Foreskin melanocyte (primary cell): ENCODE measurements at places on chromosomes 2 and 18.

DNA sequence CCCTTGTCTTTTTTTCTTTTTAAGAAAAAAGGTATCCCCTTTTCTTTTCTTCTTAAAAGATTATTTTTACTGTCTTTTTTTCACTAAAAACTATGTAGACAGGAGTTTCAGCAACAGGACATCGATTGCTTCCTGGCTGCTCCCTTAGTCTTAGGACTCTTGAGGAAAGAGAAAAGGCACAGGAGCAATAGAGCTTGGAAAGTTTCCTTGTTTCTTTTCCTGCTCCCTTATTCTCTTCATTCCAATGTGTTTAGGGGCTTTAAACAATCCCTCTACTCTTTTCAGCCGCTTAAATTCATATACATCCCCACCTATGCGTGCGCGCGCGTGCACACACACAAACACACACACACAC lies 225.9 kb upstream of the FBXO11 start:
- no peak for DNase-seq

DNA sequence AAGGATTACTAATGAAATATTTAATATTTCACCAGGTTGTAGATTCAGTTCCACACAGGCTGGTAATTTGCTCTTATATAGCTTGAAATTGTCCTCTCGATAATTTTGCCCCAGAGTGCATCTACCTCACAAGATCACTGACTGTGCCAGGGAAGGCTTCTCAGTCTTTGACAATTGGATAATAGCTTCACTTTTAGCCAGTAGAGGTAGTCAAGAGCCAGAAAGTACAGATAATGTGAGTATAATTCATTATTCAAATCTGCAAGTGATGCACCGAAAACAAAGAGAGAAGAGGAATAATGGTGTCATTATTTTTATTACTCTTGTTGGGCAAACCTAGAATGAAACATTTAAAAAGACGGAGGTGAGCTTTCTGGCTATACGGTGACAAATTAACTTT lies 292.8 kb downstream of the EN1 start:
- DNase-seq: no peak

GRCh38 chr2:69260666-69261065 lies 126.4 kb downstream of the GFPT1 start:
- DNase-seq: no peak

- no peak for DNase-seq
These were observed 168.0 kb downstream of the TMEFF2 start for GRCh38 chr2:192026825-192027120.

DNA sequence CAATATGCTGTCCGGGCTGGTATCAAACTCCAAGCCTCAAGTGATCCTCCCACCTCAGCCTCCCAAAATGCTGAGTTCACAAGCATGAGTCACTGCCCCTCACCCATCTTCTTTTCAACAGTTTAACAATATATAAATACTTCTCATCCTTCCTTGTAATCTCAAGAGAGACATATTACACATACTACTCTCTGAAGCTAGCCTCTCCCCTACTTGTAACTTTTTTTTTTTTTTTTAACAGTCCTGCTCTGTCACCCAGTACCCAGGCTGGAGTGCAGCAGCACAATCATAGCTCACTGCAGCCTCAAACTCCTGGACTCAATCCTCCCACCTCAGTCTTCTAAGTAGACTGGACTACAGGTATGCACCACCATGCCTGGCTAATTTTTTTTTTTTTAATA lies 5.7 kb downstream of the GFPT1 start:
- DNase-seq: no peak

- no peak for DNase-seq
These were observed 2.0 kb downstream of the ABHD3 start for GRCh38 chr18:21702602-21703001.

GRCh38 chr18:79949697-79950487 lies 1.6 kb downstream of the SLC66A2 start:
- DNase-seq: no peak

DNA sequence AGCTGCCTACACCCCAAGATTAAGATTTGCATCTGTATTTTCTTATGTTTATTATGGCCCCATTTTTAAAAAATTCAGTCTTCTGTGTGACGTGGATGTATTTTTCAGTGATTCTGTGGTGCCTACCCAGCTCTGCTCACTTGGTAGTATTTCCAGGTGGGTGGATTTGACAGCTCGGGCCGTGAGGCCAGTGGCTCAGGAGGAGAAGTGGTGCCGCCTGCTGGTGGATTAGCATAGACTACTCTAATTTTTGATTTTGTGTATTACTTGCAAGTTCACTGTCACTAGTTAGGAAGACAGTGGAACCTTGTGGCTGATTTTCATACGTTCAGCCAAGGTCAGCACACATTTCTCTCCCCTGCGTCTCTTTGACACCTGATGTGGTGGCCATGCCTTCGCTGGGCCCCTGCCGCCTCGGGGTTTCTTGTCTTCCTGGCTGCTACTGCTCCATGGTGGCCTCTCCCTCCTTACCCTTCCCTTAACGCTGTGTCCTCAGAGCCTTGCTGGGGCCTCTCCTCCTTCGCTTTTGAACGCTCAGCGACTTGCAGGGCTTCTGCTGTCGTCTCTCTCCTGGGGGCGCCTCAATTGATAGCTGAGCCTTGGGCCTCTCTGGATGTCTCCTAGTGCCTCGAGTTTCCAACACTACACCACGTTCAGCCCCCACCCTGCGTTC lies 89.4 kb downstream of the DGKD start:
- DNase-seq: peak; percentile 37

GRCh38 chr2:241357531-241357930 lies 1.4 kb downstream of the FARP2 start:
- no peak for DNase-seq

DNA sequence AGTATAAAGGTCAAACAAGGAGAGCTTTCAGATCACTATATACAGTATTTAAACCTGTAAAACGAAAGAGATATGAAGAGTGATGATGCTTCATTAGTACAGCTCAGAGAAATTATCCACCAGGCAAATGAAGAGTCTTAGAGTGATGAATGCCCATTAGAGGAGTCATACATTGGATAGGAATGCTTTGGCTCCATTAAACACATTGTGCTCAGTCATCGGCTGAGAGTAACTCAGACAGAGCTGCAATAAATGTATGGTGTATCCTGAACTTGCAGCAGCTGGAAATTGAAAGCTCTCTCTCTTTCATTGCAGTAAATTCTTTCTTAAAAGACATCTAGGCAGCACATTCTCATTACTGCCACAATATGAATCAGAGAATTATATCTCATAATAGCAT lies 340.8 kb upstream of the SPHKAP start:
- DNase-seq: no peak

GRCh38 chr2:159411460-159411859 lies 125.0 kb upstream of the WDSUB1 start:
- no peak for DNase-seq

GRCh38 chr2:137183206-137183898 lies 418.0 kb downstream of the THSD7B start:
- no peak for DNase-seq

DNA sequence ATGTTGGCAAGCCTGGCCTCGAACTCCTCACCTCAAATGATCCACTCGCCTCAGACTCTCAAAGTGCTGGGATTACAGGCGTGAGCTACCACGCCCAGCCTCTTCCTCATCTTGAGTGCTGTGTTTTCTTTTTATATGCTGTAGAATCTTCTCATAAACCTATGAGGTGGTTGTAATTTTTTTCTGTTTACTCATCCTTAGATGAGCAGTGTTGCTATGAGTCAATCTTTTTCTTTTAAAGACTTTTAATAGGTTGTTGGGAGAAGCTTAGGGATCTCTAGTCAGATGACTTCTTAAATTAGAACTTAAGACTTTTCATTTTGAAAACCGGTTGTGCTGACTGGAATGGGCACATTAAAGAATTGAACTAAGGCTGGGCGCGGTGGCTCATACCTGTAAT lies 8.7 kb upstream of the AAK1 start:
- DNase-seq: no peak

- DNase-seq: no peak
These were observed 19.9 kb downstream of the WDSUB1 start for GRCh38 chr2:159266554-159266953.

GRCh38 chr18:71327850-71328249 lies 1039.0 kb downstream of the SOCS6 start:
- DNase-seq: no peak

DNA sequence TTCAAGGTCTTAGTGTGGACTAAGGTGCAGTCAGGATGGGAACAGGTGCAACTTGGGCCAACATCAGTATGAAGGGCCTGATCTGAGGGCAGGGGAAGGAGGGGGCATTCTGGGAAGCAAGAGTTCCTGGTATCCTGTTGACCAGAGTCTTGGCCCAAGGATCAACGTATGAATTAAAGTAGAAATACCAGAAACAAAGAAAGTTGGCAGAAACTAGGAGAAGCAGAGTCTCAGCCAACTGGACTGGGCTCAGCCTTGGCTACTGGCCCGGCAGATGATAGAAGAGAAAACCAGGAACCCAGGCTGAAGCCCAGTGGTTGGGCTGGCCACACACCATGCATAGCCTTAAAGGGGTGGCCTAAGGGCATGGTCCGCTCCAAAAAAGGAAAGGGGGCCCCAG lies 2.3 kb downstream of the CETN1 start:
- DNase-seq: no peak

DNA sequence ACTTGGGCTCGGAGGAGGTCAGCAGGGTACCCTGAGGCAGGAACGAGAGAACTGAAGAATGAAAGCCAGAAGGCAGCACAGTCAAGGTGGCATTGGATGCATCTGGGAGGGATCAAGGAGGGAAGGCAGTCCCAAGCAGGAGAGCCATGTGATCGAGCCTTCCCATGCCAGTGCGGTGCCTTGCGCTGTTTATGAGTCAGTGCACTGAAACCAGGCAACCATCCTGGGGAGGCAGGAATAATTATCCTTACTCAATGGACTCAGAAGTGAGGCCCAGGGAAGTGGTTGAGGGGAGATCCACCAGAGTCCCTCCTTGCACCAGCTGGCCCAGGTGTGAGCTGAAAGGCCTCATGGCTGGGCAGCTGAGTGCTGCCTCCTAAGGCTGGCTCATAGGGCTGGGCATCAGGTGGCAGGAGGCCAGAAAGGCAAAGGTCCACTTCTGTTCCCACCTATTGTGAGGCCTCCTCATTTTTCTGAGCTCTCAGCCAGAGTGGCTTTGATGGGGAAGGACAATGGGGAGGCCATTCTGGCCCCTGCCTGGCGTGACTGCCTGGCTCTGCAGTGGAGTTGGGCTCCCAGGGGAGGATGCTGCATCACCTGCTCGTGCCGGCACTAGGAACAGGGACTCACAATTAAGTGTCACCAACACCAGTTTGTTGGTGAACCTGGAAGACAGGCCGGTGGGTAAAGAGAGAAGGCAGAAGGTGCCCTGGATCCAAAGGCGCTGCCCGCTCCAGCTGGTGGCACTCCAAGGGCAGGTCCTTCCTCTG lies 82.3 kb downstream of the TFCP2L1 start:
- no peak for DNase-seq
